Spinal cord (tissue), 10 donors: ENCODE measurements at places on chromosomes 2 and 18.

DNA sequence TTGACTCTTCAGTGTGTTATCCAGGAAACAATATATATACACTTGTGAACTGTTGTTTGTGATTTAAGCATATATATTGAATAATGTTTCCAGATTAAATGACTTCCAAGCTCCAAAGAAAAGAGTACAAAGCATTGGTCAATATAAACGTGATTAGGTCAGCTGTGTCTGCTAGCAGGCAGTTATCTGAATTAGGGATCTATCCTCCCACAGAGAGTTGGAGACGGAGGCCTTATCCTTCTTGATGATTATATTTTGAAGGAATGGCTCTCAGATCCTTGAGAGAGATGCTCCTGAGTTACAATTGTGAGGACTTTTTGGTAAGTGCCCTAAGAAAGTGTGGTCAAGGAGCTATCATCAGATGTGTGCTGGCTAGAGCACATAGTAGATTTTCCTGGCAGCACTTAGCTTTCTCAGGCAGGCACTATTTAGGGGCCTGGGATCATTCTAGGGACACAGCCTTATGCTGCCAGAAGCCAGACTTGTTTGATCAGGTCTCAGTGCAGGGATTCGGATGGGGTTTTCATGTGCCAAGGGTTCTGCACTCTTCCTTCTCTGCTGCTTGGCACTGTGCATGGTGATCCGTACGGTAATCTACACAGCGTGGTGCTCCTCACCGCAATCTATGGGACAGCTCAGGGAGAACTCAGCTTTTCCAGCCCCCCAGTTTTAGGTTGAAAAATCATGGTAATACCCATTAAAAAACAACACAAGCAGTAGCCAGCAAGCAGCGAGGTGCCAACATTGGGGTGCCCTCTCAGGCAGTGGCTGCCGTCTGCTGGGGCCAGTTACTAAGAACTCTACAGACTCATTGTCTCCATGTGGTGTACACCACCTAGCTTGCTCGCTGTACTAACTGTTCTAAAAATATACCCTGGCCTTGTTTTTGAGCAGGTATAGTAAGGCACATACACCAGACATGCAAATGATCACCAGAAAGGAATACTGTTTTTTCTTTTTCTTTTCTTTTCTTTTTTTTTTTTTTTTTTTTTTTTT lies 8.0 kb upstream of the ZDBF2 start:
- DNase-seq, result no peak

DNA sequence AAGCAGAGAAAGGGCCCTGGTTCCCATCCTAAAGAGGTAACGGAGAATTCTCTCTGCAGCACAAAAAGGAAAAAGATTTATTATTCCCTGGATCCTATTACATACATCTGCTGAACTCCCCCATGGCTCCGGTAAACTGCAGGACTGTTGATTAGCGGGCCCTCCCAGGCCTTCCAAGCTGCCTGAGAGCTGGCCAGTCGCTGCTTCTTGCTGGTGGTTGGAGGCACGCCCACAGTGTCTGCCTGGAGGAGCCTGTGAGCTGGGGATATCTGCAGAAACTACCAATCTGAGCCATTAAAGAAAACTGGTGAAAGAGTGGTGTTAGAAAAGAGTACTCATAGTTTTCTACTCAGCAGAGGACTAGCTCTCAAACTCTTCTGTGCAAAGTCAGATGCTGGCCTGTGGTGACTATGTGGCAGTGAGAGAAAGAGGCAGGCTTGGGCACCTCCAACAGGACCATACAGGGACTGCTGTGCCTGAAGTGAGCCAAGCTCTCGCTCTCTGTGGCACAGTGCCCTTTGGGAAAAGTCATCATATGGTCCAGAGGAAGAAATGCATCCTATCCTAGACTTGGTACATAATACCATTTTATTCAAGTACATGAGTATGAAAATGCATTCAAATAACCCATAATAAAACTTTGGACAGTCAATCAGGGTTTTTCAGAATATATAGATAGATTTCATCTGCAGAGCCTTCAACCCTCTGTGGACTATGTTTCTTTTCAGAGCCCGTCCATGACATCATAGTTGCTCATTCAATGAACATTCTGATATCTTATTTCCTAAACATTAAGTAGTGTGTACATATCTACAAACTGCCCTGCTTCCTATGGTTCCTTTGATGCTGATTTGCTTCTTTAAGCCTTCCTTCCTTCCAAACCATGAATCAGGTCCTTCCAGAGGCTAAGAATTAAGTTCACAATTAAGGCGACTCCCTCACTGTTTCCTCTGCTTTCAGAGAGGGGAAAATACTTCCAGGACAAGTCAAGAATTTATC lies 242.0 kb upstream of the LYPD1 start:
- DNase-seq, result peak; percentile 57

GRCh38 chr18:24459772-24460171 lies 665 bp upstream of the HRH4 start:
- no peak for DNase-seq

DNA sequence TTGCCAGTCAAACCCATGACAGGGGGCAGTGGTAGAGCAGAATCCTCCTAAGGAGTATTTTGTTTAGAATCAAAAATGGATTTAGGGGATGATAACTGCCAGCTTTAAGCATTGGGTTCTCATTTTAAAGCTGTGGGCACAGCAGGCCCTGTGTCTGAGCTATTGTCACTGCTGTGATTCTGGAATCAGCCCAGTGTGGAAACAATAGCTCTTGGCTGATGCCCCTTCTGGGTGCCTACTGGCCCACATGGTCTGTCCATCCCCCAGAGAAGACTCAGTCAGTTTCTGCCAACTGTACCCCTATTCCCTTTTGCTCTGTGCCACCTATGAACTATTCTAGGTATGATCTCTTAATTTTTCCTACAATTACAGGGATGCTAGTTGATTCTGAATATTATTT lies 91.7 kb upstream of the LRRTM1 start:
- no peak for DNase-seq

DNA sequence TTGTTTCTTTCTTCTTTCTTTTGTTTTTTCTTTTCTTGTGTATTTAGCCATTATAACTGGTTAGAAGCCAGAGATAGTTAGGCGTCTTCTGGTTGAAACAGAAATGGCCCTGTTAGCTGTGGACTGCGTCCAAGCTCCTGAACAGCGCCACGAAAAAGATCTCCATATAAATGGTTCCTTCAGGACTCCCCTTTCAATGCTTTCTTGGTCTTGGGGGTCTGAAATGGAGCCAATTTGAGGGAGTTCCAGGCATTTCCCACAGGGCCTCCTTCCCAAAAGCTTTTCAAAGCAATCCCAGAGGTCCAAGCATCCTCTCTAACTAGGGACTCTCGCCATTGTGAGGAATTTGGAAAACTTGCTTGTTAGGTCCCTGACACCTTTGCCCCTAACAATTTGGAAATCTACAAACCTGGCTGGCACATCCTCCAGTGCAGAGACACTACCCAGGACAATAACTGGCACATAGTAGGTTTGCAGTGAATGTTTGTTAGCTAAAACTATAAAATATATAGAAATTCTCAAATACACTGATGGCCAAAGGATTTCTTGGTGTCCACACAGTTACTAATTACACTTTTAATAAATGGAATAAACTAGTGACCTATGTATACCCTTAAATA lies 80.1 kb downstream of the MYCN start:
- peak; percentile 72 for DNase-seq

- DNase-seq, result no peak
Measured at GRCh38 chr18:45738660-45739059, 14.7 kb downstream of the SLC14A1 start.

DNA sequence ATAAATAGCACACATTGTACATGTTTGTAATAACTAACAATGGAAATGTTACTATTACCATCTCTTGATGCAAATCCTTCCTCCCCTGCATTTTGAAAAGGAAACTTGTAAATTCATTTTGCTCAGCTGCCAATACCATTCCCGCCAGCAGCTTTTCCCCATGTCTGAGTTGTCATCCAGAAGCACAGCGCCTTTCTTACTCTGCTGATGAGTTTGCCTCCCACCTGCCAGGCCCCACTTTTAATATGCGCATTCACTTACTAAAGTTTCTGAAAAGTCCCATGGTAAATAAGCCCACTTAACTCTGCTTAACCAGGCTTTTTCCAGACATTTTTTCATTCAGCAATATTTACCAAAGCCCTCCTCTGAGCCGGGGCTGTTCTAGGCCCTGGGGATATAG lies 3.9 kb downstream of the CHST10 start:
- DNase-seq, result no peak

DNA sequence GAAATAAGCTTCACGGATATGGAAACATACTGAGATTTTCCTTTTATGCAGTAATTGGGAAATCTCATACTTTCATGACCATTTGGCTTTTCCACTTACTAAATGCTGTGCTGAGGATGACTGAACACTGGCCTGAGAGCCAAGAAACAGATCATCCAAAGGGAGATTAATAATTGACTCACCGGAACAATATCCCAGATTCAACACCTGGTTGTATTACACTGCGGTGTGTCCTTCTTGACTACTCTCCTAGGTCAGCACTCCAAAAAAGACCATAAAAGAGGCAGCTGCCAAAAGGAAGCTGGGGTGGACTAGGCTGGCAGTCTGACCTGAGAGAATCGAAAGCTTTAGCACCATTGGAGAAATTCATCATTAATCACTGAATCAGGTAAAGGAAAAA lies 469.1 kb downstream of the CBLN2 start:
- no peak for DNase-seq

- no peak for DNase-seq
Measured at GRCh38 chr18:50093366-50094064, 101.4 kb downstream of the MYO5B start.

DNA sequence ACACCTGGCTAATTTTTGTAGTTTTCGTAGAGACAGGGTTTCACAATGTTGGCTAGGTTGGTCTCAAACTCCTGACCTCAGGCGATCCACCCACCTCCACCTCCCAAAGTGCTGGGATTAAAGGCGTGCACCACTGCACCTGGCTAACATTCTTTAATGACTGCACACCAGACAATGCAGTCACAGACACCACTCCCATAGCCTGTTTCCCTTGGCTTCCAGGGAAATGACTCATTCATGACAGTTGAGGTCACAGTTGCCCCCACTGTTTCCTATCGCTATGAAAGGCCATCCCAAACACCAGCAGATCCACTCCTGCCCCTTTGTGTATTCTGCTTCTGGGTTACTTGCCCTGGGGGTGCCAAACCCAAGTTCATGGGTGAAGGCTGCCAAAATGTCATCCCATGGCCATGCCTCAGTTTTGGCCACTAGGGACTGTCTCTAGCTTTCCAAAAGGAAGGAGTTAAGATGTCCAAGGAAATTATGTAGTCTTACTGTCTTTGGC lies 8.7 kb downstream of the CHMP1B start:
- DNase-seq, result no peak

DNA sequence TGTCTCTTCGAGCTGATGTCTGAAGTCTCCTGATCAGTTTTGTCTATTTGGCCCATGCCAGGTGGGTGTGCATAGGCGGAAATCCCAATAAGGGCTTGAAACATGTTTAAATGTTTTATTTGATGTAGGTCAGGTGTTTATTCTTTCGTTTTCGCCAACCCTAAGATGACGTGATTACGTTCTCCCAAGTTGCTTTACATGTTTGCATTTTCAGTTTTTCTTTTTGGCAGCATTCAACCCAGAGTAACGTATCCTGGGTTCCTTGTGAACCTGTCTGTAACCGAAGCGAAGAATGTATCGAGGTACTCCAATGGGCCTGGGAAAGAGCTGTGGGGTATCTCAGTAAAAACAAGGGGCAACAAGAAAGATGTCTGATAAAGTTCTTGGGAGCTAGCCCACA lies 3.1 kb downstream of the ALPK2 start:
- no peak for DNase-seq

GRCh38 chr2:8855010-8855409 lies 17.6 kb upstream of the KIDINS220 start:
- DNase-seq, result no peak

DNA sequence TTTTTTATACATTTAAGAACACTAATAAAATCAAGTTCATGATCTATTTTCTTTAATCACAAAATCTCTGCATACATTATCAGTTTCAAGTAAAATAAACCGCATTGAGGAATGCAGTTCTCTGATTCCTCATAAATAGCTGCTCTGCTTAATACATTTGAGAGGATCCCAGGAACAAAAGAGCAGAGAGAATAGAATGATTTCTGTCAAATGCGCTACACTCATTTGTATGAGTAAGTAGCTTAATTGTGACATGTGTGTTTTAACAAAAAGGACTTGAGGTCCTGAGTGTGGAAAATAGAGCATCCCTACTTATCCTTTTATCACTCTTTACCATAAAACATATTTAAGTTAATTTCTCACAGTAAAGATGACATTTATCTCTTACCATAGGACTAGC lies 134.0 kb downstream of the PID1 start:
- DNase-seq, result no peak

DNA sequence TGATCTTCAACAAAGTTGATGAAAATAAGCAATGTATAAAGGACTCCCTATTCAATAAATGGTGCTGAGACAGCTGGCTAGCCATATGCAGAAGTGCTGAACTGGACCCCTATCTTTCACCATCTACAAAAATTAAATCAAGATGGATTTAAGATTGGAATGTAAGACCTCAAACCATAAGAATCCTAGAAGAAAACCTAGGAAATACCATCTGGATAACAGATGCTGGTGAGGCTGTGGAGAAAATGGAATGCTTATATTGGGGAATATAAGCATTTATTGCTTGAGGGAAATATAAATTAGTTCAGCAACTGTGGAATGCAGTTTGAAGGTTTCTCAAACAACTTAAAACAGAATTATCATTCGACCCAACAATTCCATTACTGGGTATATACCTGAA lies 89.6 kb downstream of the GCA start:
- DNase-seq, result no peak

DNA sequence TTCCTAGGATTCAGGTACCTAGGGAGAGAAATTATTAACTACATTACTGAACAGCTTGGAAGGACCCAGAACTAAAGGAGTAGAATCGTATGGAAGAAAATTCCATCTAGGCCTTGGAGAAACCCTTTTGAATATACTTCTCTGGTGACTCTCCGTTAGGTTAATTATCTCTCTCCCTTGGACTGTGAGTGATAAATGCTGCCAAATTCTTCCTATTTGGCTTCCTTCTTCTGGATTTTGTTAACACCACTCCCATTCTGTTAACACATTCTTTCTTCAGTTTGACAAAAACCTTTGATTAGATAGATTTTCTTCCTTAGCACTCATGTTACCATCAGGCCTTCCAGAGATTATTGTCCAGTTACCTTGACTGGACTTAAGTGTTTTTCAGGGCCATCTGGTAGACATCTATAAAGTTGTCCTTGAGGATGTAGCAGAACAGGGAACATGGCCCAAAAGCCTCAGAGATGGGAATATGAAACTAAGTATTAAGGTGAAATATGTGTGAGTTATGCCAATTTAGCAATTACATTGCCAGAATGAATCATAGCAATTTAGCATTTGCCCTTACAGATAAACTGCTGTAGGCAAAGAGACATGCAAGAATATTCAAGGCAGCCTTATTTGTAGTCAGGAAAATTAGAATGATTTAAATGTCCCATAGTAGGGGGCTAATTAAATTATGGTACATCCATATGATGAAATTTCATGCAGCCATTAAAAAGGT lies 6.7 kb downstream of the CYP27A1 start:
- DNase-seq, result no peak

GRCh38 chr2:20205915-20206524 lies 18.9 kb downstream of the SDC1 start:
- DNase-seq, result no peak

GRCh38 chr2:37842732-37843440 lies 82.2 kb upstream of the RMDN2 start:
- no peak for DNase-seq

GRCh38 chr2:174149530-174149929 lies 98.8 kb downstream of the OLA1 start:
- no peak for DNase-seq
